Activated T-cell treated with anti-CD3 and anti-CD28 coated beads, Interleukin-2, amount 50 U/mL, for 24 hours (primary cell): ENCODE measurements at places on chromosomes 6 and 20.

DNA sequence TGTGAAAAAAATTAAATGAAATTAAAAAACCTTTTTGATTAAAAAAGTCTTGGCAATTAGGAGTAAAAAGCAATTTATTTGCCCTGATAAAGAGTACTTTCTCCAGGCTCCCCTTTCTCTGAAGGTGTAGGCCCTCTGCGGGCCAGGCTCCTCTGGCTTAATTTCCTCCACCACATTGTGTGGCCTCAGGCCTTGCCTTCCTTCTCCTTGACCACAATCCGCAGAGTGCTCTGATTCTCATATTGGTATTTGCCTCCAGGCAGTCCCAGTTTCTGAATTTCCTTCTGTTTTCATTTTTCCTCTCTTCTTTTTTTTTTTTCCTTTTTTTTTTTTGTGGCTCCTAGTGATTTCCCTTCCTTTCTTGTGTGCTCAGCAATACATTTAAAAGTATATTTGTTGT, 96.4 kb downstream of the AIG1 start:
- peaks cover 5% of the 10 kb centered on the region for H3K4me1 ChIP-seq
- no peak for DNase-seq
- no peaks in the 10 kb centered on the region for H3K27me3 ChIP-seq
- H3K36me3 ChIP-seq = no peaks in the 10 kb centered on the region

GRCh38 chr6:33967966-33968724, 164.3 kb upstream of the MLN start:
- H3K4me3 ChIP-seq = no peak overlapping the region
- H3K27me3 ChIP-seq = peaks cover 40% of the 10 kb centered on the region
- DNase-seq = no peak
- no peaks in the 10 kb centered on the region for H3K4me1 ChIP-seq
- H3K27ac ChIP-seq = no peak overlapping the region

GRCh38 chr6:18515767-18516166, 128.6 kb downstream of the RNF144B start:
- no peak overlapping the region for H3K4me3 ChIP-seq
- no peak for DNase-seq
- H3K36me3 ChIP-seq = no peaks in the 10 kb centered on the region
- no peak overlapping the region for H3K27ac ChIP-seq

DNA sequence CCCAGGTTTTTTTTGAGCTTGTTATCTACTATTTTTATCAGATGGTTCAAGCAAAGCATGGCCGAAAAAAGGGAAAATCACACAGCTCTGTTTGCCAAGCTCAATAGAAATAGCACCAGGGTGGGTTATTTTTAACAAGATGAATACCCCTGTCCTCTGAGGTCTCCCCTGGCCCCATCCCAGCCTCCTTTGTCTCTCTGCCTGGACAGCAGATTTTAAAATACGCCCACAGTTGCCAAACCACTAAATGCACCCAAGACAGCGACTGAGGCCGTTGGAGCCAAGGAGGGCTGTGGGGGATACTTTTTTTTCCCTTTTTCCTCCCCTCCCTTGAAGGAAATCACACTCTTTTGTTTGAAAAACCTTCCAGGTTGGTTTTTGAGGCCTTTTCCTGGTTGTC, 106.6 kb downstream of the VEGFA start:
- H3K4me3 ChIP-seq = no peak overlapping the region
- no peaks in the 10 kb centered on the region for H3K4me1 ChIP-seq
- H3K27me3 ChIP-seq = no peaks in the 10 kb centered on the region

DNA sequence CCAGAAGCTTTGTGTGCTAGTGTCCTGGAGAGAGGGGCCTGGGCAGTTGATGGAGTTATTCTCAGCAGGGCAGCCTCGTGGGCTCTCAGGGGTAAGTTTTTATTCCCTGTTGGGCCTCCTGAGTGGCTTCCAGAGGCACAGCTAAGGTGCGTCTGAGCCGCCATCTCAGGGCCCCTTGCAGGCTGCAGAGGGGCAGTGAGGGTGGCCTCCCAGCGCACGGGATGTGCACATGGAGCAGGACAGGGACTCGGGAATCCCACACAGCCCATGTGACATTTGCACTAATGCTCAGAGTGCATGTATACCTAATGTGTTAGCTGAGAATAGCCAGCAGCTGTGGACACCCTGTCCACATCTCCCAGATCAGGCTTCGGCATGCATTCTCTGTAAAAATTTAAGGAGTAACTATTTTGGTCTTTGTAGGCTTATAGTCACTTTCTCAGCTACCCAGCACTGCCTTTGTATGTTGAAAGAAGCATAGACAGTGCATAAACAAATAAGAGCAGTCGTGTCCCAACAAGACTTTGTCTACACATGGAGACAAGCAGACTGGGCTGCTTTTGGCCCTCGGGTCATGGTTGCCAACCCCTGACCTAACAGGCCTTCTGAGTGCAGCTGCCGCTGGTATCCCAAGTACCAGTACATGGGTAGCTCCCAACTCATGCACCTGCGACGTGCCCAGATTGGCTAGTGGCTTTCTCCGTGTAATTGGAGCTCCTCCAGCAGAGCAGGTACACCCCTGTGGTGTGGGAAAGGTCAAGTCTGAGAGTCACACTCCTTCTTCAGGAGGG, 18.6 kb upstream of the CST9L start:
- no peak overlapping the region for H3K4me3 ChIP-seq
- H3K4me1 ChIP-seq = no peaks in the 10 kb centered on the region
- H3K36me3 ChIP-seq = no peaks in the 10 kb centered on the region
- H3K27ac ChIP-seq = no peak overlapping the region

DNA sequence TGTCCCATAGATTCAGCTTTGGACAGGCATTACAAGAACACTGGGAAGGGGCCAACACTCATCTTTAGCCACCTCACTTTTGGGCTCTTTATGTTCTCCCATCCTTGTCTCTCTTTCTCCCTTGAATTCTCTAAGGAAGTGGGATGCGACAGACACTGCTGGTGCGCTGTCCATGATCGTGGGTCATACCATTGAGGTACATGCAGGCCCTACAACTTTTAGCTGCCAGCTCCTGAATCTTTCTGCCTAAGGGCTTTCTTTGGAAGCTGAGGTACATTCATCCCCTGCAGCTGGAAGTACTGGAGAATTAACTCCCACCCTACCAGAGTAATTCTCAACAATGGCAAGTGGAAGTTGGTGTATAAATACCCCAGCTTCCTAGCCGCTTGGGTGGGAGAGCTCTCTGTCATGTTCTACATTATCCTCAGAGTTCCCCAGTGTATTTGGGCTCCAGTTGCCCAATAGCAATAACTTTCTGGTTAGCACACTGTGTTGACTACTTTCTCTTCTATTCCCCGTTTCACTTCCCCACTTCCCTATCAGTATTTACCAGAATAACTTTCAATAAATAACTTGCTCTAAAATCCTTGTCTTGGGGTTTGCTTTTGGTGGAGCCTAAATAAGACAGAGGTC, 309.4 kb upstream of the RNF24 start:
- peaks cover 2% of the 10 kb centered on the region for H3K4me1 ChIP-seq
- H3K27ac ChIP-seq = no peak overlapping the region
- no peaks in the 10 kb centered on the region for H3K36me3 ChIP-seq
- no peak overlapping the region for H3K4me3 ChIP-seq
- no peak for DNase-seq
- H3K27me3 ChIP-seq = peaks cover 15% of the 10 kb centered on the region
